ENCODE measurements at places on chromosomes 12 and 14. TPM values are rescaled to one million over a fixed set of nuclear protein-coding genes. Genes with fewer than 3 reads are reported as not detected.

Gene CAPZA3
- total RNA-seq, result not detected

Gene LALBA
- not detected for total RNA-seq

DNA sequence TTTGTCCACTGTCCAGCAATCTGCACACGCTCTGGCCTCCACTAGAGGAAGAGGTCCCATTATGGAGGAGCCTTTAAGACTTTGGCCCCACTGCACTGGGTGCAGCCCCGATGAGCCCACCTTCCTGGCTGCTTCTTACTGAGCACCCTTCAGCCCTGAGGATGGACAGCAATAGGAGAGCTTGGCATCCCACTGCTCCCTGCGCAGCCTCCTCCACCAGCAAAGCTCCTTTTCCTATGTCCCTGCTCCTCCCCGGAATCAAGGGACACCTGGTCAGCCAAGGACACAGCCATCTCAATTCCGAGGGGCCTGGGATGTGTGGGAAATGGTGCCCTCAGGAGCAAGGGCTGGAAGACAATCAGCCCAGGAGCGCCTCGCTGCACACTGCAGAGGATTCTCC lies 94.7 kb downstream of the GCH1 start:
- no peak overlapping the region for H3K27ac ChIP-seq
- no peaks in the 10 kb centered on the region for H3K27me3 ChIP-seq
- H3K4me3 ChIP-seq, result no peak overlapping the region
- DNase-seq, result no peak
- peaks cover 8% of the 10 kb centered on the region for H3K4me1 ChIP-seq
- H3K36me3 ChIP-seq, result no peaks in the 10 kb centered on the region

GRCh38 chr12:9084417-9084816 lies 31.3 kb downstream of the A2M start:
- H3K4me1 ChIP-seq, result no peaks in the 10 kb centered on the region
- H3K36me3 ChIP-seq, result no peaks in the 10 kb centered on the region
- H3K27me3 ChIP-seq, result no peaks in the 10 kb centered on the region
- H3K4me3 ChIP-seq, result no peak overlapping the region
- H3K27ac ChIP-seq, result no peak overlapping the region

Measured in heart left ventricle (tissue), 16 donors.